ENCODE measurements at places on chromosomes 12 and 14. TPM values are rescaled to one million over a fixed set of nuclear protein-coding genes. Genes with fewer than 3 reads are reported as not detected.

Gene KRT85
- not detected for total RNA-seq

DNA sequence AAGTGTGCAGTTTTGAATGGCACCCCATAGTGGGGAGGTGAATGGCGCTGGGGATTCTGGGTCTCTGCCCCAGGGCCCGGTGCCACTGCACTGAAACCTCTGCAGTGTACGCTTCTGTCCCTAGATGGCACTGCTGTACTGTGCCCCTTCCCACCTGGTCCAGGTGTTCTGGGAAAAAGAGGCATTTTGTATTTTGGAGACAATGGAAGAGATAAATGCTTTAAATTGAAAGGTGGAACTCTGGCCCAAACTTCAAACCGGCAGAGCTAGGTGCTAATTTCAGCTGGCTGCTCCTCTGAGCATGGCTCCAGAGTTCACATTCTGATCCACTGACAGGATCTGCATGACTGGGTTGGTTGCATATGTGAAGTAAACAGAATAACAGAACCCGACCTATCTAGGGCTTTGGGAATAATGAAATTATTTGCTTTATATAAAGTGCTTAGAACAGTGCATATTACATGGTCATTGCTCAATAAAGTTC is 52.2 kb downstream of the KRT80 start:
- H3K36me3 ChIP-seq: no peaks in the 10 kb centered on the region
- H3K4me1 ChIP-seq: no peaks in the 10 kb centered on the region
- no peak overlapping the region for H3K27ac ChIP-seq
- no peak overlapping the region for H3K4me3 ChIP-seq
- H3K27me3 ChIP-seq: peaks cover 5% of the 10 kb centered on the region

DNA sequence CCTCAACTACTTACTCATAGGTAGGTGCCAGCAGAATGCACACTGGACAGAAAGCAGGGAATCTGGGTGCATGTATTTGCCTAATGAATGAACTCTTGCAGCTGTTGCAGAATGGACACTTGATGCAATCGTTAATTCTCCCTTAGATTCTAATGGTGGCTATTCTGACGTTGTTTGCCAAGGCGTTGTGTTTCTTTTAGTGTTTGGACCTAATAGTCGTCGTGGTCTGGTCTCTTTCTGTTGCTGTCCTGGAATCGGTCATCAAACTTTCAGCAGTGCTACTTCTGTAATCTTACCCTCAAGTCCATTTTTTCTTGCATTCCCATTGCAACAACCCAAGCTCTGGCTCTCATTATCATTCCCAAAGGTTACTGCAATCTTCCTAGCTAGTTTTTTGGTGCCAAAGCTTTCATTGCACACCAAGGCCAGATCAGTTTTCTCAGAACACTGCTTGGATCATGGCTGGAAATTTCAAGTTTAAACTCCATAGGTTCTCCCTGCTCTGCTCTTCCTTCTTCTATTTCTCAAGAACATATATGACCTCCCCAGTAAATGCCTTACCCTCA is 31.3 kb downstream of the BMP4 start:
- H3K27me3 ChIP-seq: peaks cover 32% of the 10 kb centered on the region
- H3K4me3 ChIP-seq: no peak overlapping the region
- no peak overlapping the region for H3K27ac ChIP-seq
- no peaks in the 10 kb centered on the region for H3K36me3 ChIP-seq

- no peak overlapping the region for H3K4me3 ChIP-seq
- DNase-seq: no peak
- no peak overlapping the region for H3K27ac ChIP-seq
Observed at GRCh38 chr12:49588721-49589516, 16.5 kb downstream of the FAM186B start.

DNA sequence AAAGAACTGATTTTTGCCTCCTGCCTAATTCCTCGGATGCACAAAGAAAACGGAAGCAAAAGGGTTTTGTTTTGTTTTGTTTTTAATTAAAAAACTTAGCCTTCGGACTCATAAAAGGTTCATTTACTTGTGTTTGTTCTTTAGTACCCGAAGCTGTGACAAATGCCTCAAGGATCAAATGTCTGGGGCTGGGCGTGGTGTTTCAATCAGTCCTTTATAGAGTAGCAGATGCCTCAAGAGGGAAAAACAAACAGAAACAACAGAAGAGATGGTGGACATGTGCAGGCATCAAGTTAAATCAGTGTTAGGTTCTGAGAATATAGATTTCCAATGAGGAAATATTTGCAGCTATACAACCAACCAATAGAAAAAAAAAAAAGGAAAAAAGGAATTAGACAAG is 1.6 kb upstream of the WIF1 start:
- no peak for DNase-seq
- H3K4me3 ChIP-seq: no peak overlapping the region
- H3K27me3 ChIP-seq: peaks cover 52% of the 10 kb centered on the region
- H3K36me3 ChIP-seq: no peaks in the 10 kb centered on the region
- H3K27ac ChIP-seq: no peak overlapping the region

DNA sequence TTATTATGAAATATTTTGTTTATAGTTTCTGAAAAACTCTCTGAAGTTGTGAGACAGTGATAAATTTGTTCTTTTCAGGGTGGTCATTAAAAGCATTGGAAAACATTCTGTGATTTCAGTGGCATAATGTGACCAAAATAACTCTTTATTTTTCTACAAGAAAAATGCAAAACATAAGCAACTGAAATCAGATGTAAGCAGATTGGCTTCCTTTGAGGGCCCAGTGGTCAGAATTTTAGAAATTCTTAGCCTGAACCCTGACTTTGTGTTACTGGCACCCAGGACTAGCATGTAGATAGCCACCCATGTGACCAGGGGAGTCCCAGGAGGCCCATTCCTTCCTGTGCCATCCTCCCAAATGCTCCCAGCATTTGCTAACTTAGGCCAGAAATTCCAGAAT is 145.6 kb upstream of the SLC38A2 start:
- peaks cover 58% of the 10 kb centered on the region for H3K4me1 ChIP-seq
- H3K27ac ChIP-seq: no peak overlapping the region
- no peak for DNase-seq
- no peaks in the 10 kb centered on the region for H3K27me3 ChIP-seq
- H3K36me3 ChIP-seq: peaks cover 28% of the 10 kb centered on the region

Gene SIX1
- total RNA-seq: not detected

DNA sequence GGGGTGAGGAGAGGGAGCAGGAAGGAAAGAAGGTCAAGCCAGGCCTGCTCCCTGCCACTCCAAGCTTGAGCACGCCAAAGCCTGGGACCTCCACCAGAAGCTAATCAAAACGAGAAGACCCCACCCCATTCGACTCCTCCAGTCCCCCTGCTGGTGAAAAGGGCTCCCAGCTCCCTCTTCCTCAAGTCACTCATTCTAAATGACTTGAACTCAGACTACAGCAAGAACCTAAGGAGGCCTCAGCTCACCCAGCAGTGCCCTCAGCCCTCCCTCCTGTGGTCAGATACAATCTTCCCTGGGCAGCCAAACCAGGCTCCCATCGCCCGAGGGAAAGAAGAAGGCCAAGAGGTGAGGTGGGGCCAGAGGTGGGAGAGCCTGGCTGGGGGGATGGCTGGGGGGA is 17.4 kb downstream of the HDAC7 start:
- H3K4me1 ChIP-seq: peaks cover 83% of the 10 kb centered on the region
- DNase-seq: no peak
- peaks cover 60% of the 10 kb centered on the region for H3K36me3 ChIP-seq
- H3K27ac ChIP-seq: peak overlapping the region; percentile 94

DNA sequence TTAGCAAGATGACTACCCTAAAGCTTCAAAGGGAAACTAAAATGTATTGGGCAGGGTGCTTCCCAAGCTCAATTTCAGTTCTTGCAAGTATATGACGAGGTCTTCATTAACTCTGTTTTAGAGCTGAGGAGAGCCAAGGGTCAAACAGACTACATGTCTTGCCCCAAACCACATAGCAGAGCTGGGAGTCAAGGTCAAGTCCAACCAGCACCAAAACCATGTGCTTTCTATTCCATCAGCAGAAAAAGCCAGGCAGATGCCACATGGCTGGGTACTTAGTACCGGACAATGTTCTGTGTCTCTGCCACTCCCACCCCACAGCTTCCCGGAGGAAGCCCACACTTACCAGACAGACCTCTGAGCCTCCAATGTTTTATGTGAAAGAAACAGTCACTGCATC is 17.6 kb downstream of the NID2 start:
- no peaks in the 10 kb centered on the region for H3K4me1 ChIP-seq
- H3K27ac ChIP-seq: no peak overlapping the region
- DNase-seq: no peak
- H3K4me3 ChIP-seq: no peak overlapping the region
- H3K36me3 ChIP-seq: no peaks in the 10 kb centered on the region

Gene HOXC13
- total RNA-seq: not detected

DNA sequence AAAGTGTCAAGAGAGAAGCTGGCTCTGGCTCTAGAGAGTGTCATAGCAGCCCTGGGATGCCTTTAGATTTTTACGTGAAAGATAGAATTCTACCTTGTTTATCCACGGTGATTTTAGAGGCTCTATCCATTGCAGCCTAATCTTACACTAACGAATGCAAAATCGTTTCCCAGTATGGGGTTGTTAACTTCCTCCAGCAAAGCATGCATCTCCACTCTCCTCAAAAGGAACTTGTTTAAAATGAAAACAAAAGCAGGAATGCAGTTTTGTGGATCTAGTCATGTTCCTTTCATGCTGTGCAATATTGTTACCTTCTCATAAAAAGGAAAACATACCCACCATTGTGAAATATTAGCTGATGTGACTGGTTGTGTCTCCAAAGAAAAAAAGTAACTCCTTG is 88.4 kb downstream of the ANO2 start:
- H3K36me3 ChIP-seq: no peaks in the 10 kb centered on the region
- peaks cover 8% of the 10 kb centered on the region for H3K27me3 ChIP-seq
- H3K4me3 ChIP-seq: no peak overlapping the region
- no peak for DNase-seq
- no peak overlapping the region for H3K27ac ChIP-seq
- no peaks in the 10 kb centered on the region for H3K4me1 ChIP-seq

GRCh38 chr14:59176765-59177164 is 11.7 kb upstream of the DAAM1 start:
- H3K27ac ChIP-seq: no peak overlapping the region
- H3K4me3 ChIP-seq: no peak overlapping the region
- H3K27me3 ChIP-seq: peaks cover 13% of the 10 kb centered on the region
- no peaks in the 10 kb centered on the region for H3K36me3 ChIP-seq

All from activated naive CD8-positive, alpha-beta T cell treated with anti-CD3 and anti-CD28 coated beads for 36 hours (primary cell).